Inflammatory macrophage (primary cell): ENCODE measurements at places on chromosomes 2 and 18.
A peak's percentile ranks its signal among the peaks of the same experiment; 100 is the strongest.

GRCh38 chr2:61658841-61659780 is 121.0 kb upstream of the XPO1 start:
- DNase-seq, result peak; percentile 39

DNA sequence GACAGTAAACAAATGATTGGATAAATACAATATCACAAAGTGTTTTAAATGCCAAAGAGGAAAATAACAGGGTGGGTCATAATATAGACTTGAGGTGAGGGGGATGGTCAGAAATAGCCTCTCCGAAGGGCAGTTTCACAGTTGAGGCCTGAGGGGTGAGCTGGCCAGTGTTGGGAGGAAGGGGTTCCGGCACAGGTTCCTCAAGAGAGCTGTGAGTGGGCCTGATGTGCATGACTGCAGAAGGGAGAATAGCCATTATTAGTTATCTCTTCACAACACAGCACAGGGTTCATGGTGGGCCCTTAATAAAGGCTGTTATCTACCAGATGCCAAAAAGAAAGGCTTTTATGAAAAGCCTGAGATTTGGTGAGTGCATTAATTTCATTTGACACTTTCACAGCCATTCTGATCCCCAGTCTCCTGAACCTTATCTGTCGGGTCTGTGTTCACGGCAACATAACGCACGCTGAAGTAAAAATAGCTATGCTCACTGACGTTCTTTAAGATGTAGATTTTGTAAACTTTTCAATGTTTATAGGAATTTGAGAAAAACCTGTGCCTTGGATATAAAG is 39.6 kb downstream of the POLR1A start:
- DNase-seq, result no peak

- DNase-seq, result no peak
Observed at GRCh38 chr2:104468846-104469245, 385.1 kb upstream of the POU3F3 start.

DNA sequence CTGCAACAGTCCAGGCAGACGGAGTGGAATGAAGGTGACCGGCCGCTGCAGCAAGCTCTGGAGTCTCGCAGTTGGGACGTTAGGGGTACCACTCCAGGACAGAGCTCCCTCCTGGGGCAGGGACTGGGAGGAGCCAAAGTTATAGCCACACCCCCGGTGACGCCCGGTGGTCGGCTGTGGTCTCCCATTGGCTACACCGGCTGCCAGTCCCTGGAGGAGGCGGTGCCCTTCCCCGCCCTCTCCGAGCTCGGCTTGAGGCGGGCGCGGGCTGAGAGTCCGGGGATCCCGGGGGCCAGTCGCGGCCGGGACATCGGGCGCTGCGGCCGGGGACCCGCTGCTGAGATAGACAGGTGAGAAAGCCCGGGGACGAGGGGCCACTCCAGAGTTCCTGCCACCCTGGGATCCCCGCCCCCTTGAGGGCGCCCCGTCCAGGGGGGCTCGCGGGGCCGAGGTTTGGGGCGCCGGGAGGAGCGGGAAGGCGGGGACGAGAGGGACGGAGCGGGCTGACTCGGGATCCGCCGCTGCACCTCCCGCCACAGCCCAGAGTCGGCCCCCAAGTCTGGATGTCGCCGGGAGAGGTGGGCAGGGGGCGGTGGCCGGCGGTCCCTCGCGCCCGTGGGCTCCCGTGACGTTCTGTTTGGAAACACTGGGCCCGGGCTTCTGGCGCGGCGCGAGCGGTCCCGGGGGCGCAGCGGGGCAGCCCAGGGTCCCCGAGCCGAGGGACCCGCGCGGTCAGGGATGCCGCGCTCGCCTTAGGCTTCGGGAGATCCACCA is at the start of gene PLEKHH2:
PLEKHH2 (plus strand) TSS at position 231 of the 774 bp plus-strand sequence. CDS start 7,414 bp downstream, outside the sequence.
- DNase-seq, result peak; percentile 69

GRCh38 chr2:99879481-99879880 is 262.9 kb downstream of the AFF3 start:
- no peak for DNase-seq

- DNase-seq, result no peak
Observed at GRCh38 chr2:217199255-217199630, 339.4 kb upstream of the TNP1 start.

DNA sequence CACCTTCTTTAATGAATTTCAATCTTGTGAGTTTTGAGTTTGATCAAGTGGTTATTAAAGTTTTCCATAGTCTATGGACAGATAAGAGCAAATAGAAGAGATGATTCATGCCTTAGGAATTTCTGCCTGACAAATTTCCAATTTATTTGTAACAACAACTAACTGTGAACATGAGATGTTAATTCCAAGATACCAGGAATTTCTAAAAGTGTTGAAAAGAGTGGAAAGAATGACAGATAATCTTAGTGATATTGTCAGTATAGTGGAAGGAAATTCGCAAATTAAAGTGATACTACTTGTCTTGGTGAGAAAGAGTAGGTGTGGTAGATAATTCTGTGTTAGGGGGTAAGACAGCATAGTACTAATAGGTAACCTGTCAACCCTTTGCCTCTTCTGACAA is 82.4 kb downstream of the AGPS start:
- DNase-seq, result no peak

DNA sequence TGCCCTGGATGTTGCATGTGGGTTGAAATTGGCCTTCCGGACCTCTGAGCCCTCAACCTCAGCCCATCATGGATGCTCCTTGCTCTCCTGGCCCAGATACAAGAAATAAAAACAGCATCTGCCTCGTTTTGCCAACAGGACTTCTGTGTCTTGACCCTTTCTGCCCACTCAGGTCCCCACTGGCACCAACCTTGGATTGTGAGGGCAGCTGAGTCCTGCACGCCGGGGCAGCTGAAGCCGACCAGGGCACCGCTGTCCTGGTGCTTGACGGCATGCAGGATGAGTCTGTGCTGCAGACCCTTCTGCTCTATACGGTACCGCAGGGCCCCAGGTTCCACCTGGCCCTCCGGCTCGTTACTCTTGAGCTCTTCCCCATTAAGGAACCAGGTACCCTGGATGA is 4.7 kb downstream of the OBSL1 start:
- DNase-seq, result no peak

GRCh38 chr2:74507926-74508520 is 528 bp upstream of the PCGF1 start:
- DNase-seq, result no peak

DNA sequence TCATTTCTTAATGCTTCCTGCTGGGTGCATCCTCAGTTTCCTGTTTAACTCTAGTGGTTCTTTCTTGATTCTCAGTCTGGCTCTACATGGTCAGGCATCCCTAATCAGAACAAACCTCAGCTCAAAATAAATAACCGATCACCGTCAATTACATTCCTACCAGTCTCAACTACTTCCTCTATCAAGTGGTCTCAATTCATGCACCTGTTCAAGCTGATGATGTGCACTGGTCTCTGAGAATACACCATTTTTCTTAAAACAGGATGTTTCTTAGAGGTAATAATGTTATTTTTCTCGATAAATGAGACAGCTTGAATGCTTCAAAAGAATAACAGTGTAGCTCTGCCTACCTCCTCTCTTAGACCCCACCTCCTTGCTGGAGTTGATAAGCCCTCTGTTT is 420.9 kb downstream of the SOCS6 start:
- no peak for DNase-seq

DNA sequence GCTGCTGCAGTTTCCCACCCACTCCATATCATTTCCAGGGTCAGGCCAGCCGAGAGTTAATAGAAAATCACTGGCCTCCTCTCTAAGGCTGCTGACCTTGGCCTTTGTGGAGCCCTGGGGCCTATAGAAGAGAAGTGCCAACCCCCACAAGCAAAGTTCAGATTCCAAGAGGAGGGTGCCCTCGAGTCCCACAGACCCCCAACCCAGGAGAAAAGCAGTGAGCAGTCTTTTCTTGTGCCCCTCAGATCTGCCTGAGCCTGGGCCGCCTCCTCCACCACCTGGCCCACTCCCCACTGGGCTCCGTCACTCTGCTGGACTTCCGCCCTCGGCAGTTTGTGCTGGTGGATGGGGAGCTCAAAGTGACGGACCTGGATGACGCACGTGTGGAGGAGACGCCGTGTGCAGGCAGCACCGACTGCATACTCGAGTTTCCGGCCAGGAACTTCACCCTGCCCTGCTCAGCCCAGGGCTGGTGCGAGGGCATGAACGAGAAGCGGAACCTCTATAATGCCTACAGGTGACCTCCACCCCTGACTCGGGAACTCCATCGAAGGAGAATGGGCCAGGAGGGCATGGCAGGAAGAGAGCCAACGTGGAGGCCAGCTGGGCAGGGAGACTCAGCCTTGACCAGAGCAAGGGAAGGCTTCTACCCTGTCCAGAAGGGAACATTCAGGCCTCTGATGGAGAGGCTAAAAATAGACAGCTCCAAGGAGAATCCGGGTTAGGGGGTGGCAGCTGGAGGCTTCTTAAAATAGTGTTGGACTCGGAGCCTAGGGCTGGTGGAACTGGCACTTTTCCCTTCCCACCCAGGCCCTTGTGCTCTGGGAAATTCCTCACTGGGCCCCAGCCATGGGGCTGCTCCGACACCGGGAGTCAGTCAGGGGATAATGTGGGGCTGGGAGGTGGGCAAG is 6.2 kb downstream of the PKDCC start:
- DNase-seq, result no peak

DNA sequence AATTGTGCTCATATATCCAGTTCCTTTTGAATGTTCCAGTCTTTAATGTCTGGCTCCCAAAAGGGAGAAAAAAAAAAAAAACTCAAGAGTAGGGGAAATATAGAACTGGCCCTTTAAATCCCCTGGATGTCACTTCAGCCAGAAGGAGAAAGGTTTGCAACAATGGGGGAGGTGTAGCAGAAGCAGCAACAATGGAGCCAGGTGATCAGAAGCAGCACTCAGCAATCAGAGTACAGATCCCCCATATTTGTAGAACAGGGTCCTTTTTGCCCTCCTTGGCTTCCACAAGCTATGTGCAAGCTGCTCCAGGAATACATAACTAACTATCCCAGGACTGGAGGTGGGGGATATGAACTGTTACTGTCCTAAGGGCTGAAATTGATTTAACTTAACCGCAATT is 25.8 kb upstream of the ZNF397 start:
- no peak for DNase-seq

GRCh38 chr2:181354626-181355025 is 102.6 kb upstream of the ITGA4 start:
- DNase-seq, result peak; percentile 50

- DNase-seq, result no peak
Observed at GRCh38 chr2:42736598-42737322, 27.2 kb downstream of the OXER1 start.

DNA sequence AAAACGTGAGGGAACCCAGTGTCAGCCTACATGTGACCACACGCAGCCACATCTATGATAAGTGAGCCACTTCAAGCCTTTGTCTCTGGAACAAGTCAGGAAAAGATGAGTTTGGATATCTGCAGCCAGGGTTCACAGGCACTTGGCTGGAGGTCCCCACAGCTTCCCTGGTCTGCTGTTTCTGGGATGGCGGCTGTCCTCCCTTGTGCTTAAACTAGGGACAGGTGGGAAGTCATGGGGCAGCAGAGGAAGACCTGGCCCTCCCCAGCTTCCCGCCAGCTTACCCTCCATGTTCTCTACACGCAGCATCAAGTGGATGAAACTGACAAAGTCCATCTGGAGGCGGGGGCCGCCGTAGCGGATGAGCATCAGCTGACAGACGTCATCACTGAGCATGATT is 38.5 kb upstream of the GALNT14 start:
- DNase-seq, result no peak

GRCh38 chr2:168192839-168193616 is 54.4 kb downstream of the STK39 start:
- DNase-seq, result peak; percentile 14

DNA sequence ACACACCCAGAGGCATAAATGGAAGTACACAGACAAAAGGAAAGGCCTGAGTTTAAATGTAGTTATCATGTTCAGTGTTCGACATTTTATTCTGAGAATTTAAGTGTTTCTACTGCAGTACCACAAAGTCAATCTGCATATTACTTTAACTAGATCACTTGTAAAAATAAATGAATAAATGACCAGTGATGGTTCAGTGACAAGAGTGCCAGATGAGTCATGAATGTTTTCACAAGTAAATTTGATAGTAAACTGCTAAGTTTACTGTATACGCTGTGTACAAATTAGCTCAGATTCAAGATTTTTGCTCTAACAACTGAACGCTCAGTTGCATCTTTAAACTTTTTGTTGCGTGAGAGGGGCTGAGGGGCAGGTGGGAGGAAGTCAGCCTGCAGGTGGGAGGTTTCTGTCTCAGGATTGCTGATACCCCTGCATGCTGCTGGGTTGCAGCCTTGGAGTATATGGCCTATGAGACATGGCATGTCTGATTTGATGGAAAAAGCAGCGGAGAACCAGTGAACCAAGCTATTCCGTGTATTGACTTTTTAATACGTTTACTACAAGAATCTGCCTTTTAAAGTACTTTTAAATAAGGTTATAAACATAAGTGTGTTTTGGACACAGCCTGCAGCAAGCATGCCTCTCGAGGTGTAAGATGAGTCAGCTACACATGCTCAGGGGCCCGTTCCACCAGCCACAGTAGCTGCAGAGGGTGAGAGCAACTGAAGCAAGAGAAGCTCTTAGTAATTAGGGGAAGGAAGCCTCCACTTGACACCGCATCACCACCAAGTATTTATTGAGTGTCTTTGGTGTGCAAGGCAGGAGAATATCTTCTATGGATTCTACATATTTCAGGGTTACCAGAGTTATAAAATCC is 245.1 kb downstream of the NEDD4L start:
- peak; percentile 36 for DNase-seq

- no peak for DNase-seq
Observed at GRCh38 chr18:41022484-41022883, 932.5 kb upstream of the PIK3C3 start.

DNA sequence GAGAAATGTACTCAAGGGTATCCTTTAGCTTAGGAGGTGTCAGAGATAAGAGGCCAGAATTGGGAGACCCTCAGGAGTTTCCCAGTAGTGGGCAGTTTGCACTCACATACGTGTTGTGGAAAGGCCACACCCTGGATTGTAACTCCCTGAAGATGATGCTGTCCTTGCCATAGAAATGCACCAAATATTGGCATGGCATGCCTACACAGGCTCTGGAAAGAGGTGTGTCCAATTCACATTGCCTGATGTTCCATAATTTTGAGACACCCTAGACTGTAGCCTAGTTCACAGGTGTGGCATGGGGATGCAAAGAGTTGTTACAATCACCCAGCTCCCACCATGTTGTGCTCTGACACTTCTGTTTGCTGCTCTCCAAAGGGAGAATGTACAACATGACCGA is 271.9 kb downstream of the CCDC85A start:
- DNase-seq, result no peak

DNA sequence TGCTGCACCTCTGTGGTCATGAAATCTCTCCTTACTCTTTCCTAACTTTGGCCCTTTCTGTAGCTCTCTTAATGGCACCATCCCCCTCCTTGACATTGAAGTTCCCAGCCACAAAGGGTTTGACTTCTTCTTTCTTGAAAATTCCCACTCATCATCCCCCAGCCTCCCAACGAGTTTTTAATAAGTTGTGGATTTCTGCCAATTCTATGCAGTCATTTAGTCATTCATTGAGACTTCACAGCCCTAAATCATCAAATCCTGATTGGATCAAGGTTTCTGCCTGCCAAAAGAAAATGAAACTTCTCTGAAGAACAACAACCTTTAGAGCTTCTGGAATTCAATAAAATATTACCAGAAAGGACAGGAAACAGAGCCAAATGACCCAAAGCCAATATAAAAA is 354.3 kb downstream of the CLIP4 start:
- DNase-seq, result no peak
